Karpas-422 (cell line): ENCODE measurements at places on chromosomes 7 and 10.

- no peak for DNase-seq
These were observed 57.9 kb downstream of the FOXL3 start for GRCh38 chr7:347644-348479.

GRCh38 chr7:151381348-151382078 lies 28.3 kb downstream of the WDR86 start:
- DNase-seq: no peak

- DNase-seq: no peak
These were observed 480.5 kb upstream of the ZMIZ1 start for GRCh38 chr10:78588194-78588811.

- no peak for DNase-seq
These were observed 48.9 kb downstream of the IRF5 start for GRCh38 chr7:128986609-128987008.

DNA sequence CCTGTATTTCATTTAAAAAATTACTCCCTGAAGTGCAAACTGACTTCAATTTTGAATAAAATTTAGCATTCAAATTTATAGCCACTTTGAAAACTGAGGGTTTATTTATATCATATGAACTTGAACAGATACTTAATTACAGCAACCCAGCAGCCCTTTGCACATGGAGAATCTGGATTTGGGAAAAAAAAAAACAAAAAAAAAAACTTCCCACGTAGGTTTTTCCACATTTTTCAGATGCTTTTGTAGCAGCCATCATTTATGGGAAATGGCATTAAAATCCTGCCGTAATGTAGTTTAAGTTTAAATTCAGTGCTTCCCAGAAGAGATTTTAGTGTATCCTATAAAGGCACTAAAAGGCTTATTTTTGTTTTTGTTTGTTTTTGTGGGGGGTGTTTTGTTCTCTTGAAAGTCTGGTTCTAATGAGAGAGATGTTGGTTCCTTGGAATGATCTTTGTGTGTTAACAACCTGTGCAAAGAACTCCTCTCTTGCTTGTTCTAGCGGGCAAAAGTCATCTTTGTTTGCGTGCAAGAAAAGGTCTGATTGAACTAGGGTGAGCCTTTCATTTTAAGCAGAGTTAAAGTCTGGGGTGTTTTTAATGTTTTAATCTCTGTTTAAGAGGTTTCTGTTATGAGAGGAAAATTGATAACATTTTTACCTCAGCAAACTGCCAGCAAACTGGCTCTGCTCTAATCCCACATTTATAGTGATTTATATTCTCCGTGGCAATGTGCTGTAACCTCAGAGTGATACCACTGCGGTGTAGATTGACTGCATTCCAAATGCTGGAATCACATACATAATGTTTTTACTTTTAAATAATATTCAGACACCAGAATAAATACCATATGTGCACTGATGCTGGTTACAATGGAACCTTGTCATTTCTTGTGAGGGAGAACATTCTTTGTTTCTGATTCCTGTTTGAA lies 105.5 kb downstream of the WNT2 start:
- no peak for DNase-seq

DNA sequence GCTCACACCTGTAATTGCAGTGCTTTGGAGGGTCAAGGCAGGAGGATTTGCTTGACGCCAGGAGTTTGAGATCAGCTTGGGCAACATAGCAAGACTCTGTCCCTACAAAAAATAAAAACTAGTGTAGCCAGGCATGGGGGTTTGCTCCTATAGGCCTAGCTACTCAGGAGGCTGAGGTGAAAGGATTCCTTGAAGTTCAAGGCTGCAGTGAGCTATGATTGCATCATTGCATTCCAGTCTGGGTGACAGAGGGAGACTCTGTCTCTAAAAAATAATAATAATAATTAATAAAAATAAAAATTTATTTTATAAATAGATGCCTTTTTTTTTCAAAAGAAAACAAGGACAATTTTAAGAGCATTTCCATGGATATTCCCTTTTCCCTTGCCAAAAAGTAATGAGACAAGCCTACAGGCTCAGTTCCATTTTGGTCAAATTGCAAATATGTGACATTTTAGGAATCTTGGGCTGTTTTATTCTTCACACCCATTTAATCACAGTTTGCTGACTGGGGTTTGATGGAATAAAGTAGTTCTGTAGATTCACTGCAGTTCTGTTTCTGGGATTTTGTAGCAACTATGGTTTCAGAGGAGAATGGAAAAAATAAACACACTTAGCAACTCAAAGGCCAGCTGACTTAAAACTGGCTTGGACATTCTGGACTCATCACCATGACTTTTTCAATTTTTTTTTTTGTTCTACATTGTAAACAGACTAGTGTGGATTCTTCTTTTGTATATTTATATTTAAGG lies 48.4 kb upstream of the ARHGAP21 start:
- DNase-seq: no peak

DNA sequence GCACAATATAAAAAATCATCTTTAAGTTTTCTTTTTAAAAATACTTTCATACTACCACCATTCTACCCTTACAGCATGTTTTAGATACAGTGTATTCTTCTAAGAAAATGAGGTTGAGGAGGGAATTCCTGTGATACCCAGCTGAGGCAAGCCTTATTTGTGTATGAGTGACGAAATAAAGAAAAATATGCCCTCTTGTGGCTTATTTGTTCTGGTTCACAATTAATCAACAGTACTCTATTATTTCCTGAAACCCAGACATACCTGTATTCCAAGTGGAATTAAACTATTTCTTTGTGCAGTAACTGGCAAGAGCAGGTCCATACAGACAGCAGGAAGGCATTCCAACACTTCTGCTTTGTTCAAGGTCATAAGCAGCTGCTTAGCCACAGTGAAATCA lies 4.5 kb upstream of the SEMA3D start:
- no peak for DNase-seq

- DNase-seq: no peak
These were observed at the start of gene TRIM24 for GRCh38 chr7:138460176-138460648. TSS of gene TRIM24 (plus strand) at chr7:138460259. CDS start at chr7:138460549, 290 bp downstream.

- DNase-seq: no peak
These were observed 70.4 kb downstream of the DENND11 start for GRCh38 chr7:141631525-141631924.

GRCh38 chr7:44121761-44122420 lies 1.5 kb downstream of the POLD2 start:
- DNase-seq: no peak

- no peak for DNase-seq
These were observed 168.3 kb upstream of the SP8 start for GRCh38 chr7:20954711-20955619.

GRCh38 chr7:150515248-150516147 lies 826 bp downstream of the GIMAP7 start:
- DNase-seq: no peak

DNA sequence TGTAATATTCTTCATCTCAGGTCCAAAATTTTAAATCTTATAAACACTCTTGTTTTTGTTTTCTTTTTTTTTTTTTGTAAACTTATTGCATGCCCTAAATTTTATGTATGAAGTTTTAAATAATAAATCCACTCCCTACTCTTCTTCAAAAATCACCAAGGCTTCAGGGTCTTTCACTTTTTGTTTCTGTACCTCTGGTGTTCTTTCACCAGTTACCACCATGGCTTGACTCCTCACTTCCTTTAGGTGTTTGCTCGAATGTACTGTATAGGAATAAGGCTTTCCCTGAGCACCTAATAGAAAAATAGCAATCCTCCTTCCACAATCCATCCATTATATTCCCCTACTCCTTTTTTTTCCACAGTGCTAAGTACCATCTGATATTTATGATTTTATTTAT lies 962.8 kb upstream of the POT1 start:
- DNase-seq: no peak

DNA sequence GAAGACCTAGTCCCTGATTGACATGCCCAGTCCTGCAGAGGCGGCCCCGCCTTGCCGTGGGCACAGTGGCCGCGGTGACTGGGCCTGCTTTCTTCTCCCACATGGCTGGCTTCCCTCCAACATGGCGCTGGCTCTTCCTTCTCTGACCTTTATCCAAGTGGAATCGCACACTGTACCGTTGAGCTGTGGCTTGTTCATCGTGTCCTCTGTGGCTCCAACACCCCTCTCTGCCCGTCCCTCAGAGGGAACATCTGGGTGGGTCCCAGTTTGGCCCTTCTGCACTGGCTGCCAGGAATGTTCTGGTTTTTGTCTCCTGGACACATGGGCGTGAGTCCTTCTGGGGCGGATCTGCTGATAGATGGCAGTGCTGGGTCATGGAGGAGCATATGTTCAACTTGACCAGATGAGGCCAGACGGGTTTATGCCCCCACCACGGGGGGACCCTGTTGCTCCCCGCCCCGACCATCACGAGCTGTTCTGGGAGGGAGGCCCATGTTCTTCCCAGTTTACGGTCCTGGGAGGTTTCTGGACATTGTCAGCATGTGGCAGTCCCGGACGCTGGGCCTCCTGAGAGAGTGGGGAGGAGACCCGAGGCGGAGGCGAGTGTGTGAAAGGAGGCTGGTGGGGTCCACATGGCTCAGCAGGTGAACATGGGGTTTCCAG lies 63.5 kb downstream of the LHPP start:
- DNase-seq: no peak

DNA sequence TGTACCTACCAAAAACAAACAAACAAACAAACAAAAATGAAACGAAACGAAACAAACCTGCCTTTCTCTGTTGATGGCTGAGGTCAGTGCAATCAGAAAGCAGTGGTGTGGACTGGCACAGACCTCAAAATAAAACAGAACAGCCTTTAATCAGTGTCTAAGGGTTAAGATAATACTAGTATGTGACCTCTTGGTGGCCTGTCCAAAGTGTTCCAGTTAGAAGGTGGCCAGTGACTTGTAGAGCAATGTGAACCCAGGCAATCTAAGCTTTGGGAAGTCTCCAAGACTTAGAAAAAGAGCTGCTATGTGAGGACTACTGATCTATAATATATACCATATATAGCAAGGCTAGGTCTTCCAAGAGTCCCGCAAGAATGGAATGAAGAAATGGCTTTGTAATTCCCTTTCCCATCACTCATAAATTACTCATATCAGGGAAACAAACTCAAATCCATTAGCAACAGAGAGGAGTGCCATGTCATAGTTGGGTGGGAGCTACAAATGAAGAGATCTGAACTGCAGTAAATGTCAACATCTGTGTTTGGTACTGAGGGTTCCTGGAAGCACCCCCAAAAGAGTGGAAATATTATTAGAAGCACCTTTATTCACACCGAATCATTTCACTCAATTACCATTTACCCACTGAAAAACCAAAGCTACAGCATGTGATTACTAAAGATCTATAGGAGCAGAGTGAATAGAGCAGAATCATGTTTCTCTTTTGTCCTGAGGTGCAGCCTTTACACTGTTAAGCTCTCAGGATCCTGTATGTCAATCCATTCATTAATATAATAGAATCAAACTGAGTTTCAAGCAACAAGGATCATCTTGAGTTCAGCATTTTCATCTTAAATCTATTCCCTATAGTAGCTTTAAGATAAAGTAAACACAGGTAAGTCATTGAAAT lies 28.0 kb downstream of the ABLIM1 start:
- DNase-seq: no peak

DNA sequence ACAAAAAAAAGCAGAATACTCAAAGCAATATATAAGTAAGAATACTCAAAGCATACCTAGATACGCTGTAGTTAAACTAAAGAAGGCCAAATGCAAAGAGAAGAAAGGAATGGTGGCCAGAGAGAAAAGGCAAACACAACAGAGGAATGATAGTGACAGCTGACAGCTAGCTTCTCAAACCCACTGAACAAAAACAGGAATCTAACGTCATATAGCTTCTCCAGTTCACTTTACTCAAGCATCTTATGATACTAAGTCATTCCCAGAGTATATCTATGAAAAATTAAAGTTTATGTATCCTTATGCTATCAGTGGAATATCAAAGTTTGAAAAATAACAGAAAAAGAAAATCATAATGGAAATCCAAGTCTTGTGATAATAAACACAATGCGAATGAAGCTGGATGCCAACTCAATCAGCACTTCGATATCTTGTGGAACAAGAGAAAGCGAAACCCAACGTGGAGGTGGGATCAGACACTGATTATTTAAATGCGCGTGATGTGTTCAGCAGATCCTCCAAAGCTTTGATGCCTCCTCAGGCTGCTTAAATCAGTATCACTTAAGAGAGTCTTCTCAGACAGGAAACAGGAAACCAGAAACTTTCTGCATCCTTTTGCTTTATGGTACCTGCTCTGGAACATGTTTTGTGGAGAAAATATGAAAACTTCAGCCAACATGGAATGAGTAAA lies 102.8 kb downstream of the PIP4K2A start:
- no peak for DNase-seq

DNA sequence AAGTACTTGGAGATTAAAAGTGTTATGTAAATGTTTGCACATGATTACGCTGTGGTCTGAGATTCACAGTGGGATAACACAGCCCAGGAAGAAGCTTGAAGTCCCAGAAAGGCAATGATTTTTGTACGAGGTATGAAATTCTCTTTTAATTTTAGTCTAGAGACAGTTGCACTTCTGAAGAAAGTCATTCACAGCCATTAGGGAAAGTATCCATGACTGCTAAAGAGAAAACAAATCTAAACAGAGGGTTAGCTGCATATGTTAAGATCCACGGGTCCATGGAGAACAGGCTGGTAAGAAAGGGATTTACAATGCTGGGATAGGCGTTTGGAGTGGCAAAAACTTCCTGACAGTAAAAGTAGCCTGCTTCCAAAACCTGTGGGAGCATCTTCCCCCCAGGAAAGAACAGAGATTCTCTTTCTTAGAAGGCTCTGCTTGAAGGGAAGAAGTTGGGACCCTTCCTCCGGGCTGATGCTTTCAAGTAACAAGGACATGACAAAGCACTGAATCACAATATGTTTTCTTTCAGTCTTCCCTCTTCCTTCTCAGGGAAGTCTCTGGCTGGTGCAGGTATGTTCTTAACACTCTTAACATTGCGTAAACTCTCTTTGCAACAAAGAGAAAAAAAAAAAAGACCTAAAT lies 220.8 kb upstream of the CELF2 start:
- no peak for DNase-seq

GRCh38 chr10:13674645-13675588 lies 88.2 kb downstream of the PRPF18 start:
- no peak for DNase-seq
